ENCODE measurements at places on chromosomes 7 and 10. TPM values are rescaled to one million over a fixed set of nuclear protein-coding genes. Genes with fewer than 3 reads are reported as not detected.
A peak's percentile ranks its signal among the peaks of the same experiment; 100 is the strongest.

Gene TMEM229A
- 0.17 TPM for total RNA-seq

DNA sequence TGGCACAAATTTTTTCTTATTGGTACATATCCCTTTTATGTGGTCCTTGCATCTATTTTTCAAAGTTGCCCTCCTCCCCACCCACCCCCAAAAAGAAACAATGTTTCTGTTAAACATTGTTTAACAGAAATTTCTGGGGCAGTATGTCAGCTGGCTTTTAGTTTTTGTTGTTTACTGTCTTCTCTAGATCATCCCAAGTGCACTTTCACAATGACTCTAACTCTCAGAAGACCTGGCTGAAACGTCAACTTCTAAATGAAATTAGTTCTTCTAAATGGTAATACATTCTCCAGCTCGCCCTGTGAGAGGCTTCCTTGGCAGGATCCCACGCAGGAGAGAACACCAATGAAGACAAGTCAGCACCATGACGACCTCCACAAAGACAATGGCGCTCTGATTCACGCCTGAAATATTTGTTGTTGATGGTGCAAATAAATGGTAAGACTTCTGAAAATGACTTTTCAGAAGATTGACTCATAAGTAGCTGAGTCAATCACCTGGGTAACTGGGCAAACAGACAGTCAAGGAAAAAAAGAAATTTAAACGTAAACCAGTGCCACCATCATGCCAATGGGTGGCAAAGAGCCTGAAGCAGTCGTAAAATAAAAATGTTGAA lies 293.7 kb downstream of the FZD1 start:
- no peaks in the 10 kb centered on the region for H3K36me3 ChIP-seq
- no peaks in the 10 kb centered on the region for H3K4me1 ChIP-seq
- no peak overlapping the region for H3K4me3 ChIP-seq
- DNase-seq: no peak

GRCh38 chr10:116521424-116522290 lies 24.1 kb upstream of the PNLIP start:
- H3K4me1 ChIP-seq: no peaks in the 10 kb centered on the region
- no peak overlapping the region for H3K27ac ChIP-seq
- no peak for DNase-seq
- no peaks in the 10 kb centered on the region for H3K27me3 ChIP-seq

Gene TFEC
- 42.9 TPM for total RNA-seq

- H3K27ac ChIP-seq: no peak overlapping the region
- no peak for DNase-seq
- no peak overlapping the region for H3K4me3 ChIP-seq
- no peaks in the 10 kb centered on the region for H3K27me3 ChIP-seq
Observed at GRCh38 chr10:76073524-76073923, 642.1 kb downstream of the LRMDA start.

GRCh38 chr7:11702938-11703337 lies 129.1 kb downstream of the THSD7A start:
- H3K36me3 ChIP-seq: no peaks in the 10 kb centered on the region
- H3K4me1 ChIP-seq: no peaks in the 10 kb centered on the region
- DNase-seq: peak; percentile 28
- no peak overlapping the region for H3K4me3 ChIP-seq

GRCh38 chr7:15915686-15916293 lies 229.3 kb upstream of the MEOX2 start:
- no peak overlapping the region for H3K27ac ChIP-seq
- H3K4me3 ChIP-seq: no peak overlapping the region
- DNase-seq: no peak
- no peaks in the 10 kb centered on the region for H3K36me3 ChIP-seq

GRCh38 chr7:86598311-86598710 lies 45.4 kb upstream of the GRM3 start:
- DNase-seq: no peak
- H3K4me1 ChIP-seq: no peaks in the 10 kb centered on the region
- H3K27me3 ChIP-seq: no peaks in the 10 kb centered on the region
- no peak overlapping the region for H3K27ac ChIP-seq
- H3K4me3 ChIP-seq: no peak overlapping the region
- H3K36me3 ChIP-seq: no peaks in the 10 kb centered on the region

GRCh38 chr10:30158325-30158960 lies 99.1 kb upstream of the JCAD start:
- no peaks in the 10 kb centered on the region for H3K36me3 ChIP-seq
- no peaks in the 10 kb centered on the region for H3K4me1 ChIP-seq
- no peaks in the 10 kb centered on the region for H3K27me3 ChIP-seq
- no peak for DNase-seq
- H3K27ac ChIP-seq: no peak overlapping the region
- H3K4me3 ChIP-seq: no peak overlapping the region

Gene LRRC4
- 24.4 TPM for total RNA-seq

Gene STX1A
- total RNA-seq: 6.9 TPM

DNA sequence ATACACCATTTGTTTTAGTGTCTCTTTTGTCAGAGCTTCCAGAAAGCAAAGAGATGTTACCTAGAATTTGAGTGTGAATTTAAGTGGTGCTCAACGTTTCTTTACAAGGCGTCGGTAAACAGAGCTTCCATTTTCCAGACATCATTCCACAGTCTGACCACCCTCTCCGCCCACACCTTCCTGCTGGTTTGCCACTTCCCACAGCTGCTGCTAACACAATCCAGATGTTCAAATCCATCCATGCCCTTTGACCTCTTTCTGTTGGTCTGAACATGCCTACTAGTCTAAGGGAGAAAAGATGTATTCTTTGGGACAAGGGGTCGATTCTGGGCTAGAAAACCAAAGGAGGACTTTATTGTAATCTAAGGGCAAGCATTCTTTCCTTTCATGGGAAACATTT lies 86.1 kb downstream of the FAM107B start:
- no peaks in the 10 kb centered on the region for H3K36me3 ChIP-seq
- H3K4me3 ChIP-seq: no peak overlapping the region
- H3K4me1 ChIP-seq: peaks cover 6% of the 10 kb centered on the region
- no peak for DNase-seq

GRCh38 chr10:34492081-34492480 lies 323.0 kb downstream of the PARD3 start:
- H3K27ac ChIP-seq: no peak overlapping the region
- H3K27me3 ChIP-seq: no peaks in the 10 kb centered on the region
- no peaks in the 10 kb centered on the region for H3K36me3 ChIP-seq
- no peaks in the 10 kb centered on the region for H3K4me1 ChIP-seq
- DNase-seq: no peak

DNA sequence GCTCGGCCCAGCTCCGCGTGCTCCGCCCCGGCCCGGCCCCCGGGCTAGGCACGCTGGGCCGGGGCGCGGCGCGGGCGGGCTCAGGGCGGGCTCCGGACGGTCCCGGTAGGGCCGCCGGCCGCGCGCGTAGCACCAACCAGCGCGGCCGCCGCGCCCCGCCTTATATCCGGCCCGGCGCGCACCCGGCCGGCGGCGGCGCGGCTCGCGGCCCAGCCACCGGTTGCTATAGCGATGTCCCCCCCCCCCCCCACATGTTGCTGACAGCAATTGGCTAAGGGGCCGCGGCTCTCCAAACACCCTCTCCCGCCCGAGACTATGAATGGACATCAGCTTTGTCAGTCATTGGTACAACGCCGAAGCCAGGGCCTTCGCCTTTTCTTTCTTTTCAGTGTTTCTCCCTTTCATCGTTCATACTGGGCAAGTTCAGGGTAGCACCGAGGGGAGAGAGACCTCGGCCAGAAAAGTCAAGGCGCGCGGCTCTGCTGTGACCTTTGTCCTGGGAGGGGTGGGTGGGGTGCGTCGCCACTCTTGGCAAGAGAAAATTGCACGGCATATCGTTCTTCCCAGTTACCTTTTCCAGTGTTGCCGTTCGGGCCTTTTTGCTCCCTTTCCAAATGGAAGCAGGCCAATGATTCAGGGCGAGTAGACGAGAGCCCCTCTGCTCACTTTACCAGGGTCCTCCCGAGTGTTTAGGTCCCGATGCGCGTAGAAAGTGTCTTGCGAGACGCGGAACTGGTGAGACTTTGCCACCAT lies 354.2 kb downstream of the DNAJB6 start:
- H3K36me3 ChIP-seq: no peaks in the 10 kb centered on the region
- peaks cover 35% of the 10 kb centered on the region for H3K4me1 ChIP-seq
- no peak for DNase-seq
- H3K27me3 ChIP-seq: peaks cover 95% of the 10 kb centered on the region
- H3K27ac ChIP-seq: no peak overlapping the region

Gene MUC3A
- 3.6 TPM for total RNA-seq

Gene TSPAN14
- total RNA-seq: 116 TPM

- no peaks in the 10 kb centered on the region for H3K27me3 ChIP-seq
- H3K4me1 ChIP-seq: peaks cover 1% of the 10 kb centered on the region
- H3K4me3 ChIP-seq: no peak overlapping the region
- no peaks in the 10 kb centered on the region for H3K36me3 ChIP-seq
Observed at GRCh38 chr7:33043501-33044400, 18.8 kb downstream of the NT5C3A start.

DNA sequence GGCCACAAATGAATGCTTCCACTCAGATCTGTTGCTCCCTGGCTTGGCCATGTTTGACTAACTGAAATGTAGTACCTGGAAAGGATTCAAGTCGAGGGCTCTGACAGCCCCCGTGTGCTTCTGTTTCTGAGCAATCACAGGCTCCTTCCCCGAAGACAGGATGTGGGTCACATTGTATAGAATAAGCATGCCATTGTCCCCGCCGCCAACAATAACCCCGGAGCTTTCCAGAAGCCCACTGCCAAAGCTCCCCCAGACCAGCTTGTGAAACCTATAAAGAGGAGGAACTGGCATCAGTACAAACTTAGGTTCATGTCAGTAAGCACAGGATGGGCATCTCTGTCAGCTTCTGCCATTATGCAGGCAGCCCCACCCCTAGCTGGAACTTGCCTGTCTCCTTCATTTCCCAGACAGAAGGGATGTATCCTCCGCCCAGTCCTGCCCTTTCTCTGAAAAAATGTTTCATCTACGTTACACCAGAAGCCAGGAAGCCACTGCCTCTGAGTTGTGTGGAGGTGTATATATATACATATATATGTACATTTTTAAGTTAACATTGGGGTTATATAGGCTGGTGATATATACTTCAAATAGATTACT lies 10.3 kb downstream of the SEC31B start:
- no peaks in the 10 kb centered on the region for H3K36me3 ChIP-seq
- H3K27ac ChIP-seq: no peak overlapping the region
- DNase-seq: no peak
- H3K4me3 ChIP-seq: no peak overlapping the region

Gene NUTM2E
- not detected for total RNA-seq

Gene SUN3
- not detected for total RNA-seq

Gene SH2B2
- total RNA-seq: 8.2 TPM

DNA sequence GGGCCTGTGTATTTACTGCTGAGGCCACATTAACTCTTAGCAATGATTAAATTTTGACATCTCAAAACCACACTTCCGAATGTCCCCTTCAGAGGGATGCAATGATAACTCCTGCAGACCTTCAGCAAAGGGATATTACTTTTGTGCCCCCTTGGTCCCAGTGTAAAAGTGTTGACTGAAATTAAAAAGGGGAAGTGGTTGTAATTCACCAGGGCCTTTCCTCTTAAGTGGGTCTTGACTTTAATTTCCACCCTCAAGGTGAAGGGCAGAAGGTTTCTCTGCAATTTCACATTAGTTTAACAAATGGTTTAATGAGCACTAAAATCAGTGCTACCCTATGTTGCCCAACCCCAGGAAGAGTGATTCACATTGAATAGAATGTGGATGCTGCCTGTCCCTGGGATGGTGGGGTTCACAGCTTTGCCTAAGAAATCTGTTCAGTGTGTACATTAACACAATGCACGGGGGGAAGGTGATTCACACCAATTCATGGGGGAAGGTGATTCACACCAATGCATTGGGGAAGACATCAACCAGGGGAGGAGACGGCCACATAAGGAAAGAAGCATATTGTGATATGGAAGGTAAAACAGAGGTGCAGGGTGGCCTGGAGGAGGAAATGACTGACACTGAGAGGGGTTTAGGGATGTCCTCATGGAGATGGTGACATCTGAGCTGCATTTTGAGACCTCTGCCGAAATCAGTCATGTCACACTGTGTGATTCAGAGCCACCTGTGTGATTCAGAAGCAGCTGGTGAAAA lies 19.4 kb upstream of the TNS3 start:
- H3K27me3 ChIP-seq: no peaks in the 10 kb centered on the region
- H3K4me1 ChIP-seq: peaks cover 20% of the 10 kb centered on the region
- no peak overlapping the region for H3K27ac ChIP-seq
- no peak for DNase-seq
- no peak overlapping the region for H3K4me3 ChIP-seq
- H3K36me3 ChIP-seq: no peaks in the 10 kb centered on the region

Gene CPXM2
- 1.5 TPM for total RNA-seq

GRCh38 chr7:5526100-5526905 lies 102.7 kb upstream of the TNRC18 start:
- H3K27me3 ChIP-seq: no peaks in the 10 kb centered on the region
- H3K36me3 ChIP-seq: peaks cover 17% of the 10 kb centered on the region
- peak; percentile 67 for DNase-seq

GRCh38 chr7:1919539-1920265 lies 249.6 kb downstream of the ELFN1 start:
- no peak overlapping the region for H3K27ac ChIP-seq
- H3K4me1 ChIP-seq: peaks cover 58% of the 10 kb centered on the region
- DNase-seq: peak; percentile 70

DNA sequence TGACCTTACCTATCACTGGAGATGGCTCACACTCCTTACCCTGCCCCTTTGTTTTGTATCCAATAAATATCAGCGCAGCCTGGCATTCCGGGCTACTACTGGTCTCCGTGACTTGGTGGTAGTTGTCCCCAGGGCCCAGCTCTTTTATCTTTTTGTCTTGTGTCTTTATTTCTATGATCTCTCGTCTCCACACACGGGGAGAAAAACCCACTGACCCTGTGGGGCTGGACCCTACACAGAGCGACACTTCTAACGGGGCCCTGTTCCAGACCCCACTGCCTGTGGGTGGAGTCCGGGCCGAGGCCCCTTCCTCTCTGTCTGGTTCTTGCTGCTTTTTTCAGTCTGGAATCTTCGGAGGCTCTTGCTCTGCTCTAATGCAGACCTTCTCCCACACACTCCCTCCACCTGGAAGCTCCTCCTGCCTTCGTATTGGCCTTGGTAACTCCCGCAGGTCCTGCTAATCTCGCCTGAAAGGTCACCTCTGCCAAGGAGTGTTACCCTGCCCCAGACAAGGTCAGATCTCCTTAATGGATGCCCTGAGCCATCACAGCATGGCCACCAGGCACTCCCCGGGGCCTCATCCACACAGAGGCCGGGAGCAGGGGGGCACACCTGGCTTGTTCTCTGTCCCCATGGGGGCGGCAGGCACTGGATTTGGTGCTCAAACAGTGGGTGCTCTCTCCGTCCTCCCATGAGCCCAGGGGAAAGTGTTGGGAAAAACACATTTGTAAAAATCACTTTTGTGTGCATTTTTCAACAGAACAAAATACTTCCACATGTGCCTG lies 531.7 kb downstream of the PTPRN2 start:
- no peaks in the 10 kb centered on the region for H3K27me3 ChIP-seq
- no peak for DNase-seq

GRCh38 chr10:97059006-97059871 lies 126.5 kb downstream of the SLIT1 start:
- H3K4me1 ChIP-seq: no peaks in the 10 kb centered on the region
- no peaks in the 10 kb centered on the region for H3K36me3 ChIP-seq
- H3K27me3 ChIP-seq: peaks cover under 1% of the 10 kb centered on the region
- H3K27ac ChIP-seq: no peak overlapping the region
- DNase-seq: no peak

Gene KCP
- total RNA-seq: 1.5 TPM

Gene POMZP3
- 17.5 TPM for total RNA-seq
